Esophagus muscularis mucosa (tissue), 4 donors: ENCODE measurements at places on chromosomes 2 and 18. TPM values are rescaled to one million over a fixed set of nuclear protein-coding genes. Genes with fewer than 3 reads are reported as not detected.

MAB21L4 gene
- total RNA-seq, result not detected

ANKRD36C gene
- 20.3 TPM for total RNA-seq

GRCh38 chr2:19552270-19552669 lies 193.8 kb upstream of the OSR1 start:
- H3K4me3 ChIP-seq, result no peak overlapping the region
- DNase-seq, result no peak
- no peaks in the 10 kb centered on the region for H3K4me1 ChIP-seq
- no peaks in the 10 kb centered on the region for H3K36me3 ChIP-seq
- H3K27me3 ChIP-seq, result no peaks in the 10 kb centered on the region
- H3K27ac ChIP-seq, result no peak overlapping the region

- no peak overlapping the region for H3K4me3 ChIP-seq
- no peak overlapping the region for H3K27ac ChIP-seq
- peaks cover 3% of the 10 kb centered on the region for H3K4me1 ChIP-seq
These were observed 90.6 kb downstream of the FEZ2 start for GRCh38 chr2:36507408-36507812.
